ENCODE measurements at places on chromosomes 12 and 14.

DNA sequence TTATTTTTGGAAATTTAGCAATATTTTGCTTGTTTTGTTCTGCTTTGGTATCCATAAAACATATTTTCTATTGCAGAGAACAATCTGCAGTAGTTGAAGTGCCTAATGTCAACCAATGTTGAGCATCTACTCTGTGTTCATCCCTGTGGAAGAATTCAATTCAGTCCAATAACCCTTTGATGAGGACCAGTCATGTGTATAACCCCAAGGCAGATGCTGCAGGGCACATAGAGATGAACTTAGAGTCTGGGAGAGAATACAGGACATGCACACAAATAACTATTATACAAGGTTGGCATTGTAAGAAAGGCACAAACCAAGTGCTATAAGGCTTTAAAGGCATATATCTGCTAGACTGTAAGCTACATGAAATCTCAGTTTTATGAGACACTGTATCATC, 304.7 kb downstream of the LRIG3 start:
- no peak for DNase-seq

- peak; percentile 68 for DNase-seq
These were observed 602.7 kb upstream of the FLRT2 start for GRCh38 chr14:84927096-84927827.

DNA sequence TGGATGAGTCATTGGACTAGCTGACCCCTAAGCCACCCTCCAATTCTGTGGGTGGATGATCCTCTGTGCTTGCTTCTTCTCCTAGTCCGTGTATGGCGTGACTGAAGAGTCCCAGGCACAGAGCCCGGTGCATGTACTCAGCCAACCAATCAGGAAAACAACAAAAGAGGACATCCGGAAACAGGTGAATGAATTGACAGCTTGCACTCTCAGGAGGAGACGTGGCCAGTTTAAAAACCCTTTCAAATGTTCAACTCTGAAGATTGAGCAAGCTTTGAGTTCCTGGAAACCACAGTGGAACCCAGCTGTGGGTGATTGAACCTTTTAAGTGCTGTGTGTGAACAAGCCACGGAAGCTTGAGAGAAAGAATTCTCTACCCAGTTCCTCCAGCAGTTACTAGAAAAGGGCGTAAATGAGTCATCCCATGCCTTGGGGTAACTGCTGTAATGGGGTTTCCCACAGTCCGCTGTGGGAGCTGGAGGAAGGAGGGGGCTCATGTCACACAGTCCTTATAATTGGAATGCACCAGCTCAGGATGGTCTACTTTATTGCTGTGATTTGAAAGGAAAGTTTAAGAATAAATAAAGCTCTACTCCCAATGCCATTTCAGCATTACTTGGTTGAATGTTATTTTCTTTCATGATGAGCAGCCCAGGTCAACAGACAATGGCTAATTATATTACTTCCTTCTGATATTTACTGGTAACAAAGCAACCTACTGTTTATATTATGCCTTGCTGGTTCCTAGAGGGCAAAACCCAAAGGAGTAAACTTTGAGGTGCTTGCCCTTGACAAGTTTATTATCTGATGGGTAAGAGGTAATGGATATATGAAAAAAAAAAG, 417.0 kb downstream of the DPF3 start:
- DNase-seq: peak; percentile 45

DNA sequence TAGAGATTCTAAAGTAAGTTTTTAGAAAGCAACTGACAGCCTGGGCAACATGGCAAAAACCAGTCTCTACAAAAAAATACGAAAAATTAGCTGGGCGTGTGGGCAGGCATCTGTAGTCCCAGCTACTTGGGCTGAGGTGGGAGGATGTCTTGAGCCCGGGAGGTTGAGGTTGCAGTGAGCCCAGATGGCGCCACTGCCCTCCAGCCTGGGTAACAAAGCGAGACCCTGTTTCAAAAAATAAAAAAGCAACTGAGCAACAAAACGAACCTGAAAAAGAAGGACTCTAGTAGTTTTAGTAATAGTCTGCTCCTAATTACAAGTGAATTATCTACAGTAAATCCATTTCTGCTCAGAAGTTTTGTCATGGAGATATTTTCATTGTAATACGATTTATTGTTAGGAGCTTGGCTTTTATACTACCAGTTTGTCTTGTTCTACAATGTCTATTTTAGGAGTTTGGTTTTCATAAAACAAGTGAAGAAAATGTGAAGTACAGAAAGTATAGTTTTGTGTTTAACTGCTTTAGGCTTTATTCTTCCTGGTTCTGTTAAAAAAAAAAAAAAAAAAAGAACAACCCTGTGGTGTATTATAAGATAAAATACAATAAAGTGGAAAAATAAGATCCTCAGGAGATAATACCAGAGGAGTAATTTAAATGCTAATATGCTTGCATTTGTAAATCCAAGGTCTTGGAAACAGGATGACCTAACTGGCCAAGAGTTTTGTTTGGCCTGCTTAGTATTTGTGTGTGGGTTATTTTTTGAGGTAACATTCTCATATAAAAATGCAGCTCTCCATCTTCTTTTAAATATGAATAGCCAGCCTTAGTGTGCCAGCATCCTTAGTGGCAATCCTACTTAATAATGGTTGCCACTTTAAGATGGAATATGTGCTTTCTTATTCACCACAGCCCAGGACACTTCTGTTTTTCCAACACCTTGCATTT, 2.8 kb downstream of the TMX1 start:
- no peak for DNase-seq

DNA sequence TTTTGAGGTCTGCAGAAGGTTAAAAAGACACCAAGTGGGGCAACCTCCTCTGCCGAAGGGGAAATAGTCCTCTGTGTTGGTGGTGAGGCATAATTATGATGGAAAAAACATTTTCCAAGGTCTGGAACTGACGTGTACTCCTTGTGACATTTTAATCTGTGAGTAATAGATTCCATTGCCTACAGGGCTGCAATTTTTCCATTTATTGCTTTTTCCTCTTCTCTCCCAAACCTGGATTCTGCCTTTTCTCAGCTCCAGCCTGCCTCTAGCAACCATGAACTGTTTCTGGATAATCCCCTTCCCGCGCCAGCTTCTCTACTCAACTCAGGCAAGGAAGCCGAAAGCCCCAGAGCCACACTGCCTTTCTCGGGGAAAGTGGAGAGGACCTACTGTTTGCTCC, 230.1 kb upstream of the PLXNC1 start:
- DNase-seq: peak; percentile 70

DNA sequence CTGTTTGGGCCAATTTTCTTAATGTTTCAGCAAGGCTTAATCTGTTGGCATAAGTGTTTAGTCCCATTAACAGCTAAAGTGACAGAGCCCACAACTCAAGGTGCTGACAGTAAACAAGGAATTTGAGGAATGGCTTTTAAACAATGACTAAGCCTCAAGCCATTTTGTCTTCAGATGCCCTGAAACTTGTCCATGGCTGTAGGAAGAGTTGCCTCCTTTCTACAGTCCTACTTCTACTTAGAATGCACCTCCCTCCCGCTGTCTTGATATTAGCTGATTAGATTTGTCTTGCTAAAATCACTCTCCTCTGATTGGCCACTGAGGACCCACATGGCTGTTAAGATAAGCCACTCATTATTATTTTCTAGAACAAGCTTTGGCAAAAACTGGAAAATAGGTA, 188.4 kb upstream of the OTX2 start:
- DNase-seq: no peak

DNA sequence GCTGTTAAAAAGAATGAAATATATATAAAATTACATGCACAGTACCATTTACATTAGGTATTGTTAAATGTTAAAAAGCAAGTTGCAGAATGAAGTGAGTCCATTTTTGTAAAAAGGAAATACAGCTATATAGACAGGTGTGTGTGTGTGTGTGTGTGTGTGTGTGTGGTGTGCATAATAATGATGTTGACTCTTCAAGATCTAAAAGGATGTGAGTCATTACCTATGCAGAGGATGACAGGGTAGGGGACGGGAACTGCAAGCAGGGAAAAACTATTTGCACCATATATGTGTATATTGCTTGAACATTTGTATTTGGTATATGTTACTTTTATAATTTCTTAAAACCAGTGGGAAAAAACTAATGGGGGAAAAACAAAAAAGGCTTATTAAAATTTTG, 3.1 kb downstream of the C14orf39 start:
- DNase-seq: no peak

DNA sequence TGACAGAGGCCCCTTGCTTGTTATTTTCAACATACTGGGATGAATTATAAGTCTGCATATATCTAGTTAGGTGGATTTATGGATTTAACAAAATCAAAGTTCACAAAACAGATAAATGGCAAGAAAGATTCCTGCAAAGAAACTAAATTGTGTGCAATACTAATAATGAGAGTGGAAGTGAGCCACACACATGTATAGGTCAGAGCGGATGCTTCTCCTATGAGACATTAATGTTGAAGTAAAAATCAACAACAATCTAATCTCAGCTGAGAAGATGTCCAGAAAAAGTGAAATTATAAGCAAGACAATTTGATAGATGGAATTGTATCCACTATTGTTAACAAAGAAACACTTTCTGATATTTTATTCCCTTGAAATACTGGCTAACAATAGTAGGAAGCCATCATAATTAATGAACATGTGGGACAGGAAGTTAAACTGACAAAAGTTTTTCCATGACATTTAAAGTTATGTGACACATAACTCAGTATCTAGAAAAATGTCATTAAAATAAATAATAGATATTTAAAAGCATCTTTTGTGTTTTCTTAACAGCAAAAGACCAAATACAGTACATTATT, 39.7 kb downstream of the RAD51B start:
- no peak for DNase-seq

DNA sequence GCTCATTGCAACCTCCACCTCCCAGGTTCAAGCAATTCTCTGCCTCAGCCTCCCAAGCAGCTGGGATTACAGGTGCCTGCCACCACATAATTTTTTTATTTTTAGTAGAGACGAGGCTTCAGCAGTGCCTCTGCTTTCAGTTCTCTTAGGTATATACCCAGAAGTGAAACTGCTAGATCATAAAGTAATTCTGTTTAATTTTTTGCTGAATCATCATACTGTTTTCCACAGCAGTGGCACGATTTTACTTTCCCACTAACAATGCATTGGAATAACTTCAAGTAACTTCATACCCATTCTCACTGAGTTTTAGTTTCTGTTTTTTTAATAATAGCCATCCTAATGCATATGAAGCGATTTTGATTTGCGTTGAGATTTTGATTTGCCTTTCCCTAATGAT, 148.0 kb upstream of the G2E3 start:
- no peak for DNase-seq

DNA sequence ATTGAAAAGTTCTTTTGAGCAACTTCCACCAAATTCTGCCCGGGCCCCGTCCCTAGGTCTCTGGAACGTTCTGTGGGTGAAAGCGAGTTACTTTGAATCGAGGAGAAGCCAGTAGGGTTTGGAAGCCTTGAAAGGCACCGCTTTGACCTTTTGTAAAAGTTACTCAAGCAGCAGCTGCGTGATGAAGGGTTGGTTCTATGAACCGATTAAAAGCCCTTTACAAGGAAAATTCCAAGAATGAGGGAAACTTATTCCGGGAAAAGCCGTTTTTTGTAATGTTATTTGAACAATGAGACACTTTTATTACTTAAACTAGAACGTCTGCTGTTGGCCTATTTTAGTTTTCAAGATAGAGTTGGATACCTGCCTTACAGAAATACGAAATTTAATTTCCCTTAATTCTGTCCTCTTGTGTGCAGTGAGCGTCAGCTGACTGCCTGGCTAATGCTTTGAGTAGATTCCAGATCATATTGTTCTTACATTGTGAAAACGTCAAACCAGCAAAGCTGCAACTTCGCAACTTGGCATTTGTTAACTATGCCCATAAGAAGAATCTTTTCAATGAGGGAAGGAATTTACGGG, 906 bp downstream of the LARP4 start:
- DNase-seq: peak; percentile 26

GRCh38 chr12:101707131-101707782, 9.8 kb downstream of the CHPT1 start:
- DNase-seq: no peak

- peak; percentile 66 for DNase-seq
These were observed 40.3 kb downstream of the MAP1LC3B2 start for GRCh38 chr12:116599285-116600136.

DNA sequence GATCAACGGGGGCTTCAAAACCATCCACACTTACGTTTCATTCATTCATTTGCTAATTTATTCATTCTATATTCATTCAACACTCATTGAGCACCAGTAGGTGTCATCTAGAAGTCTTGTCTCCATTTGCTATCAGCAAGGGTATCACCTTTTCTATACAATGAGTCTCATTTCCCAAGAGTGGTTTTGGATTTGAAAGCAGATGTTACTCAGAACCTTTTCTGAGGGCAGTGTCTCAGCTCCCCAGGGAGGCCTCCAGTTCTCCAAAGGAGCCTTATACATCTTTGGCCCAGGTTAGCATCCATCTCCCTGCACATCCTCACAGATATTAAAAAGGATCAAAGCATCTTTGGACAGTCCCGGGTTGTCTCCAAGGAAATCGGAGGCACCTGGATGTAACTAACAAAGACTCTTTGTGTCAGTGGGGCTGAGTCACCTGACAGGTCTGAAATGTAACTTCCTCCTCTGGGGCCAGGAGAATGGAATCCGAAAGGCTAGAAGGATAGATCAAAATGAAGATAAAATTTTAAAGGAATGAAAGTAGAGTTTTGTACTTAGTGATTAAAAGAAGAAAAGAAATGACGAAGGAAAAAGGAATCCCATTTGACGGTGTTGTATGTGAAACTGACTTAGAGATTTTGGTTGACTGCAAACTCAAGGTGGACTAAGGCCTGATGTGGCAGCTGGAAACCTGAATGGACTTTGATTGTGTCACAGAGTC, 103.0 kb downstream of the VCPKMT start:
- peak; percentile 39 for DNase-seq

GRCh38 chr14:41960281-41960680, 353.6 kb downstream of the LRFN5 start:
- peak; percentile 9 for DNase-seq

GRCh38 chr12:105659355-105660075, 329.0 kb downstream of the C12orf75 start:
- DNase-seq: no peak

DNA sequence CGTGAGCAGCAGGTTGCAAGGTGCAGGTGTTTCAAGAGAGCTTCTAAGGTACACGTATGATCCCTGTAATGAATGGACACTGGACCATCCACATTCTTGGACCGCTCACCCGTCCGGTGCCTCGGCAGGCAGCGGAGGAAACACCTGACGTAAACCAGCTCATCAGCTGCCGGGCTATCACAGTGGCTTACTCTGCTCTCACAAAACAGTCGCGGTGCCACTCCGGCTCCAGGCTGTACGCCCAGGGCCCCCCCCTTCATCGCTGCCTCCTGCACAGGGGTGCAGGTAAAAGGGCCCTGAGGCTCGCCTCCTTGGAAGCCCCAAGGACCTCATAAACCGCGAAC, 436 bp downstream of the VPS33A start:
- DNase-seq: peak; percentile 5

Data from fibroblast of skin of abdomen (primary cell).